NCI-H2081 (cell line): ENCODE measurements at places on chromosomes 3 and 15.
A peak's percentile ranks its signal among the peaks of the same experiment; 100 is the strongest.

GRCh38 chr3:25513642-25514266 is 85.7 kb downstream of the RARB start:
- no peak for DNase-seq

DNA sequence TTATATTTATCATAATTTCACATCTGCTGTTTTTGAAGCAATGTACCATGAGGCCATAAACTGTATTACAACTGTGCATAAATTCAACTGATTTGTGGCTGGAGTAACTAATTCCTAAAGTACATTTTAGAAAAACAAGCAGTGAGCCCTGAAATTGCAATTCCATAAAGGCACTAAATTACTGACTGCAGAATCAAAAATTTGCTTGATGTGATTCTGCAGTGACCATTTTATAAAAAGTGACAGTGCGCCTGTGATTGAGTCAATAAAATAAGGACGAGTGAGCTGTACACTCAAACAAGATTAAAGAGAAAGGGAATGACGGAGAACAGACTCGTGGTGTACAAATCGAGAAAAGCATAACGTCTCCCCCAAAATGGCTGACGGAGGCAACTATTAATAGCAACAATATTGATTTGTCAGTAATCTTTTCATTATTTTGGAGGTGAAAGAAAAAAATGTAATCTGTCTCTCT is 121.4 kb upstream of the MEIS2 start:
- no peak for DNase-seq

- no peak for DNase-seq
Measured at GRCh38 chr3:50179710-50180109, 11.7 kb upstream of the GNAT1 start.

DNA sequence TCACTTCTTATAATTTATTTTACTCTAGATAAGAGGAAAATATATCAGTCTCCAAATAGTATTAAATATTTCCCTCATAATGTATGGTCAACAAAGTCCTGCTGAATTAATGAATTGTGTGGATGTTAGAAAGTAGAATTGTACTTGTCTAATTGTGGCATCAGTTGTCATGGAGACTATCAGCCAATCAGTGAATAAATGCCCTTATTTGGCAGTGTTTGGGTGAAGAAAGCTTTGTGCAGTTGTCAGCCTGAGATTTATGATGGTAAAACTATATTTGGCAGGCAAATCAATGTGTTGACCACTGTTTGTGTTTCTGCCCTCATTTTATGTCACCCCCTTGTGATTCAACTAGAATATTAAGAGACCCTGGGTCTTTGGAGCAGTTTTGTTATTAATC is 293.6 kb upstream of the MDFIC2 start:
- peak; percentile 13 for DNase-seq

GRCh38 chr3:125151916-125152315 is 60.6 kb downstream of the SLC12A8 start:
- no peak for DNase-seq

DNA sequence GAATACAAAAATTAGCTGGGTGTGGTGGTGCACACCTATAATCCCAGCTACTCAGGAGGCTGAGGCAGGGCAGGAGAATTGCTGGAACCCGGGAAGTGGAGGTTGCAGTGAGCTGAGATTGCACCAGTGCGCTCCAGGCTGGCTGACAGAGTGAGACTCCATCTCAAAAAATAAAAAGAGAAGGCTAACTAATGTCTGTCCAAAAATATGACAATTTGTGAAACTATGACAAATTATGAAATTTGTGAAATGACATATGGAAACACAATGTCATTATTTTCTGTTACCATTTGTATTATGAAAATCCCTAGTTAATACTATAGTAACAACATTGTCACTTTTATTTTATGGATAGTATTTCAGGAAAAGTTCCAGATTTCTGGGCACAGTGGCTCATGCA is 1306.3 kb upstream of the EPHA6 start:
- no peak for DNase-seq

- no peak for DNase-seq
Measured at GRCh38 chr15:70153921-70154717, 56.4 kb upstream of the TLE3 start.
